ENCODE measurements at places on chromosomes 6 and 20.

DNA sequence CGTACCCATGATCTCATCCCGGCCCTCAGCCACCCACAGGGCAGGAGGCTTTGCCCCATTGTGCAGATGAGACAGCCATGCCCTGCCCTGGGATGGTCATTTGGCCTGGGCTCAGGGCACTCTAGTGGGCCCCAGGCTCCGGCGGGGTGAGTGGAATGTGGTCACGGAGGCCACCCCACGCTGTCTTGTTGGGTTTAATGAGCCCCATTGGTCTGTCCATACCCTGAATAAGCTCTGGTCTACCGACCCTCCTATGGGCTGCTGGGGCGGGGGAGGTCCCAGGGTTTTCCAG lies 50.6 kb downstream of the FGD2 start:
- DNase-seq: no peak

DNA sequence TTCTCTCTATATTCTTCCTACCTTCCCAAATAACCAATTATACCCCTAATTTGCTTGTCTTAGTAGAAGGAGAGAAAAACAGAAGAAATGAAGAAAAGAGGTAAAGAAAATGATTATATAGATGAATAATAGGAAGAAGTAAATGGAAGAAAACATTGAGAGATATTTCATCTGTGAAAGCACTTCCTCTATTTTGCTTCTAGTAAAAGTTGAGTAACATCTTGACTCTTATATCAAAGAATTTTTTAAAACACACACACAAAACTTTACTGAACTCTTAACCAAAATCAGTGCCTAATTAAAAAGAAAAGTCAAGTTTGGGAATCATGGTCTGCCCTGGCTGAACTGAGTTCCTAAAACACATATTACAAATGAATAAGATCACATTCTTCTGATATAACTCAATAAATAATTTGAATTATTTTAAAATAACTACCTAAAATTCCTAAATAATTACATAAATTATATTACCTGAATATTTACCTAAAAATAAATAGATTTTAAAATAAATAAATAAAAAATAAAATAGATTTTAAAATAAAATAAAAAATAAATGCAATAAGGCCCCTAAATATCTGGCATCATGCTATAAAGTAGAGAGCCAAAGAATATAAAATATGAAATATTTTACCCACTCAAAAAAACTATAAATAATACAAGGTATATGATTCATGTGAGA lies 8.8 kb downstream of the SLC17A2 start:
- DNase-seq: no peak

DNA sequence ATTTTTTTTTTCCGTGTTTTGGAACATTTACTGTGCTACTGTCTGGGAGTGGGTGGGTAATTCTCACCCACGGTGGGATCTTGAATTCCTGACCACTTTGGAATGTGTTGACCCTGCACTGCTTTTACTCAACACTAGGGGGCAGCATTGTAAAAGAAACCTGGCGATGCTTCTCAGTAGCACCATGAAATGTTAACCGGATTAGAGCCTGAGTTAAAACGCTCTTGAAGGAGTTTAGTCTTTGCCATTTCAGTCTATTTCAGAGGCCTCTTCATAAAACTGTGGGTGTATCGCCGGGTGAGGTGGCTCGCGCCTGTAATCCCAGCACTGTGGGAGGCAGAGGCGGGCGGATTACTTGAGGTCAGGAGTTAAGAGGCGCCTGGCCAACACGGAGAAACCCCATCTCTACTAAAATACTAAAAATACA lies 114.4 kb upstream of the PRND start:
- peak; percentile 86 for DNase-seq

DNA sequence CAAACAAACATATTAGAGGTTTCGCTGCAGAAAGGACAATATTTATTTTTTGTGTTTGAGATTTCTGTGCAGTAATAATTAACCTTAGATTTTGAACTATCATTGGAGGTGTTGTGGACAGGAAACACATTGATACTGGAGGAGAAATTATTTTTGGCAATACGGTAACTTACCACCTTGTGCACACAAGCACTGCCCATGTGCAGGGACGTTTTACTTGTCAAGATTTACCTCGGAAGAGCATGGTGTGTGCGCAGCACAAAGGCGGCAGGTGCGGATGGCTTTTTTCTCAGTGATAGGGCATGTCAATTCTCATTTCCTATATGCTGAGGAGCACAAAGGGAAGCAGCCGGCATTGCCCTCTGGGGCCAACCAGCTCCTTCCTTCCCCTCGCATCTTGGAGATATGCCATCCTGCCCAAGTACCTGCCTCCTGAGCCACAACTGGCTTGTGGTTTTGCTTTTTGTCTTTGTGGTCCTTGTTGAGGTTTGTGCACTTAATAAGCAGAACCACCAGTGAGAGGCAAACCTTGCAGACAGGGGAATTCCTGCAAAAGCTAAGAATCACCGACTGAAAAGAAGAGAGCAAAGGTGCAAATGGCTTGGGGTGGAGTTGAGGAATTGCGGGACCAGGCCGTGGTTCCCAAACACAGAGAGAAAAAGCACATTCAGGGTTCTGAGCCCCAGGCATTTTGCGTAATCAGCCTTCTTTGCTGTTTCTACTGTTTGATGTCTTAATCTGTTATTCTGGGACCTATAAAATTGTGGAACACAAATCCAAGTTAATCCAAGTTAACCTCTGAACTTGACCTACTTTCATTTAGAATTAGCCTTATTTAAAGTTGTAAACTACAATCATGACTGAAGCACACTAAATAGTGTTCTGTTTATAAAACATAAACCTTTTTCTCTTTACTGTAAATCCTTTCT lies 21.9 kb downstream of the SAMD5 start:
- no peak for DNase-seq

- no peak for DNase-seq
These were observed 52.9 kb downstream of the EDN1 start for GRCh38 chr6:12343122-12343439.

DNA sequence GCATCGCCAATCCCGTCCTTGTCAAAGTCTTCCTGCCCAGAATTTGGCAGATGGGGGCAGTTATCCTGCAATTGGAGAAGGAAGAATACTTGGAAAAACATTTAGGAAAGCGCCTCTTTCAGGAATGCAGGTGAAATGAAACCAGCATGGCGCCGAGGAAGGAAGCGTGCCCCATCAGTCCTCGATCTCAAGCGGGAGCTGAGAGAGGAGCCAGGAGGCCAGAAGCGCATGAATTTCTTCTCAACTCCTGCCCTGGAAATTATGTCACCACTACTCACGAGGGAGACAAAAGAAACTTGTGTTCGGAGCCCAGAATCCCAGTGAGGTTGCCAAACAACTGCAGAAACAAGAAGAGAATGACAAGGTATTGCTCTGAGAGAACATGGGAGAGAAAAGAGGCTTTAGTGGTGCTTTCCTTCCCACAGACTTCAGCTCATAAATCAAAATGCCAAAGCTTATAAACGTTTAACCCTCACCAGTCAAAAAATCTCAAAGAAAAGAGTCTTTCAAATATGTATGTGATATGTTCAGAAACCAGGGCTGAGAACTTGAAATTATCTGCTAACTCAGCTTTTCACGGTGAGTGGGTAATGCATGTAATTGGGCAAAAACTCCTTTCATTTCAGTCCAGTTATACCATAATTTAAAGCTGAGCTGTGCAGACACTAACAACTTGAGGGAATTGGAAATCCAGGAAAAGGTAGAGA lies 23.9 kb downstream of the THBS2 start:
- no peak for DNase-seq

DNA sequence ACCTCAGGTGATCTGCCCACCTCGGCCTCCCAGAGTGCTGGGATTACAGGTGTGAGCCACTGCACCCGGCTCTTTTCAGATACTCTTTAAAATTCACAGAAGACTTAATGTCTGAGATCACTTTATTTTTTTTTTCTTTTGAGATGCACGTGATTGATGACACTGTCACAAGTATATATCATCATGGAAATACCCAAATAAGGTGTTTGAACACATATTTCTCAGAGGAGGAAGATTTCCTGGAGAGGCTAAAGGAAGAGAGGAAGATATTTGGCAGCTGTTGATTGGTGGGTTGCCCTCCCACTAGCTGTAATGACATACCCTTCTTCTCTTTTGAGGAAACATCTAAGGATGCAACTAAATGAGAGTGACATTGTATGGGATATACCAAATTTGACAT lies 225.9 kb upstream of the CITED2 start:
- no peak for DNase-seq

GRCh38 chr20:3980260-3981131 lies 34.9 kb downstream of the RNF24 start:
- DNase-seq: no peak

DNA sequence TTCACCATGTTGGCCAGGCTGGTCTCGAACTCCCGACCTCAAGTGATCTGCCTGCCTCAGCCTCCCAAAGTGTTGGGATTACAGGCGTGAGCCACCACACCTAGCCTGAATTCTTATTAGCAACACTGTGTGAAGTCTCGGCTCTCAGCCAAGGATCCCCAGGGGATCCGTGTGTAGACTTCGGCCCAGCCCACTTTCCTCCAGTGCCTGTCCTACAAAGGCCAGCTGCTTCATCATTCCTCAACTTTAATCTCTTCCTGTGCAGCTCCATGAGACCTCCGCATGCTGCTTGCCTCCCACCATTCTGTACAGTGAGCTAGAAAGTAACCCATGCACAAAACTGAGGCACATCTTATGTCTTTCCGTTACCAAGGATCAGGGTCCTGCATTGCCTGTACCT lies 71.8 kb downstream of the SAMD3 start:
- no peak for DNase-seq

DNA sequence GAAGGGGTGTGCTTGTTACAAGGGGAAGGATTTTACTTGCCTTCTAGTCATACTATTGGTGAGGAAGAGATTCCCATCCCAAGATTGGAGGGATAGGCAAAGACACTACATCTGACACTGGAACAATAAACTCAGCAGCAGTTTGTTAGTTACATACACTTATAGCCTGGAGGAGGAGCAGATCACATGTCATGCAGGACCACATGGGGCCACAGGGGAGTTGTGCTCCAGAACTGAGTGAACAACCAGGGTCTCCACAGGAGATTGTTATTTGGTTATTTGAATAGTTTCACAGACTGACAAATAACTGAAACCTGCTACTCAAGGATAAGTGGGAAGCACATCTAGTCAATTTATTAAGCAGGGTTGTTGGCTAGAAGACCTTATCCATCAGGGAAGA lies 559.4 kb upstream of the MANEA start:
- no peak for DNase-seq

DNA sequence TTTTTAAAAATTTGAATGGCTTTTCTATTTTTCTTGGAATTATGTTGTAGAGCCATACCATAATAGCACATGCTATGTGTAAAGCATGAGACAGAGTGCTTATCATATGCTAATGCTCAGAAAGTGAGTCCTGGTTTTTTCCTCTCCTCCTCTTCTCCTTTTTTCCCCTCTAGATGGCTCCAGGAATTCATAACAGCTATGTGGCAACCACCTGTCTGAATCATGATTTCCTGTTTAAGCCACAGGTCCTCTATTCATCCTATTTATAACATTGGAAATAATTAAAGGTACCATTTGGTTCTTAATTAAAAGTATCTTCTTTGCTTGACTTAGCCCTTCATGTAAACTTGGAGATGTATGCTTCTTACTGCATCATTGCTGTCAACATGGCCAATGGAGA lies 260.0 kb upstream of the MAP3K7 start:
- no peak for DNase-seq

- DNase-seq: no peak
These were observed 102.2 kb downstream of the DCDC2 start for GRCh38 chr6:24255676-24256075.

GRCh38 chr6:16092140-16092539 lies 36.7 kb upstream of the MYLIP start:
- DNase-seq: no peak
